ENCODE measurements at places on chromosomes 1 and 21.

DNA sequence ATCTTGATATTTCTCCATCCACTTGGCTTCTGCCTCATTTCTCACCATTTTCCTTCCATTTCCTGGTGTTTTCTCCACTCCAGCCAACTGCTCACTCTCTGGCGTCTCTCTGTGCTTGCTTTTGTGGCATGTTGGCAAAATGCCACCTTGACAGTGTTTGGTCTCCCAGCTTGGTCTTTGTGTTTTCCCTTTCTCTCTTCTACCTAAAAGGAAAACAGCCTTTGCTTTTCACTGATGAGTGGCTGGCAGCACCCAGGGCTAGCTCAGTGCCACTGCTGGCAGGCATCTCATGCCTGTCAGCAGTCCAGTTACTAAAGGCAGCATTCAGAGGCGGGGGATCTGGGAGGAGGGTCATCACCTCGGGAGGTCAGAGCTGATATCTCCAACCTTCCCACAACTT, 55.3 kb upstream of the DSCAM start:
- DNase-seq, result no peak

DNA sequence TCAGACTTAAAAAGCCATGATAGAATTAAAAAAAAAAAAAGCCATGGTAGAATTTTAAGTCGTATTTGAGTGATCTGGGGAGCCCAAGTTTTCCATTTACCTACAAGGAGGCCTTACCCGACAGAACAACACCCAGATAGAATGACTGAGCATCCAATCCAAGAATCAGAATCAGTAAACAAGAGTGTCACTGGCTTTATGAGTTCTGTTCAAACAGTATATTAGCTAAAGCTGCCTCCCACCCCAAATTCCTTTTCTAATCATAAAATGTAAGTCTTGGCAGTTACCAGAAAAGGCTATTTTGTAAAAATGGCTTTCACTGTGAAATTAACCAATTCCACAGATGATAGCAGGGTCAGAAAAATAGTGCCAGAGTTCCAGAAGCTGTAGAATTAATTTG, 1.2 kb downstream of the GTF2B start:
- DNase-seq, result no peak

DNA sequence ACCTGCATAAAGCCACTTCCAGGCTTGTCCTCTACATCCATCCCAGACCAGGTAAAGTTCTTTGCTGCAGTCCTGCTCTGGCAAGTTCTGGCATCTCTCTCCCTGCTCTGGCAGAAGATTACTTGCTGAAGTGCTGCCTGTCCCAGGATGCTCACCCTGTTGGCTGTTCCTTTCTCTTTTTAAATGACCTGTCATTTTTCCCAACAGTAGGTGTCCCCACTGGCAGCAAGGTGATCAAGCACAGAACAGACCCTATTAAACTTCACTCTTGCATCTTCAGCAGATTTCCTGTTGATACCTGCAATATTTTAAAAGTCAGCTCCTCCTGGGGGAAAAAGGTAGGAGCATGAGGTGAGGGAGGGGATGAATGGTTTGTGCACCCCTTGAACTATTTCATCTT, 332.6 kb downstream of the PBX1 start:
- peak; percentile 43 for DNase-seq

DNA sequence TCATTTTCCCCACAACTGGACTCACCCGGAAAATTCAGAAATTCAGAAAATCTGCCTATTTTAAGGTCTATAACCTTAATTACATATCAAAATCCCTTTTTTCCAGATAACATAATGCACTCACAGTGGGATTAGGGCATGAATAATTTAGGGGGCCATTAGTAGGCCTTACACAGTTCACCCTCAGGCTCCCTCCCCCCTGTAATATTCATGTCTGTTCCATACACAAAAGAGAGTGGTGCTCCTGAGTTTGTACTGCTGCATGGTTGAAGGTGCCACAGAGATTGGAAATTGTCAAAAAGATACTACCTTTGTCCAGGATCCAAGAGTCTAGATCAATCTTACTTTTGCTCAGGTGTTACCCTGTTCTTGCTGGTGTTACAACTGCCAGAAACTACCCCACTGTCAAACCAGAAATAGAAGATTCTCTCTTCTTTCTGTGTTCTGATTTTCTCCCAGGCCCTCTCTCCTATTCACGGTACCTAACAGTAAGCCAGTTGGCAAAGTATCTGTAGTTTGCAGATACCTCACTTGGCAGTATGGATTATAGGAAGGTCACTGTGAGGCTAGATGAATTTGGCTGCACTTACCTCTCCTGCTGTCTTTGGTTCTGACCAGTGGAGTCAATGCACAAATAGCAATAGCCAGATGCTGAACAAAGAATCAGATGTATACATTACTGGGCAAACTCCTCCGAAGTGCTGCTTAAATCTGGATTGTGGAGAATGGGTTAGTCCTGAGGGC, 53.2 kb downstream of the C1orf198 start:
- DNase-seq, result no peak

- DNase-seq, result peak; percentile 8
Observed at GRCh38 chr1:152141971-152142584, 16.9 kb downstream of the RPTN start.

DNA sequence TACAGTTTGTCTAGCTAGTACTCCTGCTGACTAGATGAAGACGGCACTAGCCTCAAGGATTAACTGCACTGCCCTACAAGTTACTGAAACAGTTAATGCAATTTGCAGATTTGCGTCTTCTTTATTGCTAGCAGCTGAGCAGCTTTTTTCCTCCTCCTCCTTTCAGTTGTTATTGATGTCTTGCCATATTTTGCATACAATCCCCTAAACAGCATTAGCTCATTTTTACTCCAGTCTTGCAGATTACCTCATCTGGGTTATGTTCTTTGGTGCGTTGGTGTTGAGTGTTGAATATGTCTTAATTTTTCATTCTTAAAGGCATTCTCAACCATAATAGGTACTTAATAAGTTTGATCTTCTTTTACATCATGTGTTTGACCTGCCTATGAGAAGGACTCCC, 363.4 kb upstream of the LYPLAL1 start:
- no peak for DNase-seq

GRCh38 chr1:19432943-19433718, 52.2 kb downstream of the CAPZB start:
- no peak for DNase-seq

- no peak for DNase-seq
Observed at GRCh38 chr1:24914226-24915069, 15.6 kb downstream of the RUNX3 start.

DNA sequence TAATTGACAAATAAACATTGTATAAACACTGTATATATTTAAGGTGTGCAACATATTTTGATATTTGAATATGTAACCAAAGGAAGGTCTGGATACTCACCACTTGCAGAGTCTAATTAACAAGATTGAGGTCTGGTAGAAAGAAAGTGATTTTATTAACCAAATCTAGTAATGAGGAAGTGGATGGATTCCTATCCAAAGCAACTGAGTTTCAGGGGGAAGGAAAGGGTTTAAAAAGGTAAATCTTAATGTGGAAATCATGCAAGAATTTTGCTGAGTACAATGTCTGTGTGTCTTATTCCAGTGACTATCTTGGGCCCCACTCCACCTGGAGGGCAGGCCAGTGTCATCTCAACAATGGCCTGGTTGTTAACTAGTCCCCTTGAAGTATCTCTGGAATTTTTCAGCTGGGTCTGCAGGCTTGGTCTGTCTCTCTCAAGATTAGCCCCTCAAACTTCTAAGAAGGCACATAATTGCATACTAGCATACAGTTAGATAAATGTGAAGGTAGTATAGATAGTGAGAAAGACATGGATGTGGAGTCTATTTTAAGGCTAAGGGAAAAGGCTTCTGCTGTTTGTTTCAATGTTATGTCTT, 262.7 kb upstream of the RGS18 start:
- DNase-seq, result no peak

DNA sequence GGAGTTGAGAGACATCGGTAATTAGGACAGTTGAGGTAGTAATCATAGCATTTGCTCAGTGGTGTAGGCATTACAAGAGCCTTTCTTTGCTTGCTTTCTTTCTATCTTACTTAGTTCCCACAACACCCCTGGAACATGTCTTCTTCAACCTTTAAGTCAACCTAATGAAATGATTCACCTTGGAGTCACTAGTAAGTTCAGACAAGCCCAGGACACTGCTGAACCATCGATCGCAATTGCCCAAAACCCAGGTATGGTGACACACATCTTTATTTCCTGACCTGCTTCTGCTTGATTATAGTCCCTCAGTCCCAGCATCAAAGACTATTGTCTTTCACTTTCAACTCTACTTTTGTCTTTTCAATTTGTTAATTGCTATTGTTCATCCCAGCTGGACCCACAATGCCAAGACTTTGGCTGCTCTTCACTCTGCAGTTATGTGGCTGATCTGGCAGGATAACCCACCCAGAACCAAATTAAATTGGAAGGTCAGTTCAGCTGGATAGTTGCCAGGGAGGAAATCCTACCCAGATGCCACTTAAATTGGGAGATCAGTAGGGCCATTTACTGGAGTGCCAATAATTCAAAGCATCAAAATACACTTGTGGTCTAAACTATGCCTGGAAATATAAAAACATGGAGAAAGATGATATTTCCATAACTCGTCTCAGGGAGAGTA, 272.9 kb downstream of the RWDD3 start:
- DNase-seq, result no peak

DNA sequence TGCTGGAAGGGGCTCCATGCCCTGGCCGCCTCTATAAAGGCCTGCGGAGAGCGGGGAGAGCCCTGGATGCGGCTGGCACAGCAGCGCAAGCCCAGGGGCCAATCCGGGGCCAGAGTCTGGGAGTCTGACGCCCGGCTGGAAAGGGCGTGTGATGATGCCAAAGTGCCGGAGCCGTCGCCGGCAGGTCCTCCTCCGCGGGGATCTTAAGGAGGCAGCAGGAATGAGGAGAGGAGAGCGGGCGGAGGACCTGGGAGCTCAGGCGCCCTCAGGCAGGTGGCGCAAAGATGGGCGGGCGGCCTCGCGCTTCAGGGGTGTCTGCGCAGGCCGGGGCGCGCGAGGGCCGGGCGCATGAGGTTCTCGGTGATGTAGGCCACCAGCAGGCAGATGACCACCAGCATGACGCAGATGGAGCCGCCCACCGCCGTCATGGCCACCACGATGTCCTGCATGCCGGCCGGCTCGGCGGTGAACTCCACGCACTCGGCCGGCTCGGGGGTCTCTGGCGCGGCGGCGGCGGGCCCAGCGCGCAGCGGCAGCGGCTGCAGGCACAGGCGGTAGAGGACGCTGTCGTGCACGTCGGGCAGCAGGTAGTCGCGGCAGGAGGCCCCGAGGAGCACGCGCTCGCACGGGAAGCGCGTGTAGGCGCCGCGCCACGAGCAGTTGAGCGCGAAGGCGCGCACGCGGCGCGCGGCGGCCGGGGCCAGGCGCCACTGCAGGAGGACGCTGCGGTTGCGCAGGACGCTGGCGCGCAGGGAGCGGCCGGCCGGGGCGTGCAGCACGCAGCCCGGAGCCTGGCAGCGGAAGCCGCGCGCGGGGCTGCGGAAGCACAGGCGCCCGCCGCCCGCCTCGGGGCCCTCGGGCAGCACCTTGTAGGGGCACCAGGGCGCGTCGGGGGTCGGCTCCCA, 653 bp downstream of the FNDC10 start:
- DNase-seq, result peak; percentile 87

GRCh38 chr21:18443701-18444100, 40.1 kb upstream of the TMPRSS15 start:
- DNase-seq, result no peak

DNA sequence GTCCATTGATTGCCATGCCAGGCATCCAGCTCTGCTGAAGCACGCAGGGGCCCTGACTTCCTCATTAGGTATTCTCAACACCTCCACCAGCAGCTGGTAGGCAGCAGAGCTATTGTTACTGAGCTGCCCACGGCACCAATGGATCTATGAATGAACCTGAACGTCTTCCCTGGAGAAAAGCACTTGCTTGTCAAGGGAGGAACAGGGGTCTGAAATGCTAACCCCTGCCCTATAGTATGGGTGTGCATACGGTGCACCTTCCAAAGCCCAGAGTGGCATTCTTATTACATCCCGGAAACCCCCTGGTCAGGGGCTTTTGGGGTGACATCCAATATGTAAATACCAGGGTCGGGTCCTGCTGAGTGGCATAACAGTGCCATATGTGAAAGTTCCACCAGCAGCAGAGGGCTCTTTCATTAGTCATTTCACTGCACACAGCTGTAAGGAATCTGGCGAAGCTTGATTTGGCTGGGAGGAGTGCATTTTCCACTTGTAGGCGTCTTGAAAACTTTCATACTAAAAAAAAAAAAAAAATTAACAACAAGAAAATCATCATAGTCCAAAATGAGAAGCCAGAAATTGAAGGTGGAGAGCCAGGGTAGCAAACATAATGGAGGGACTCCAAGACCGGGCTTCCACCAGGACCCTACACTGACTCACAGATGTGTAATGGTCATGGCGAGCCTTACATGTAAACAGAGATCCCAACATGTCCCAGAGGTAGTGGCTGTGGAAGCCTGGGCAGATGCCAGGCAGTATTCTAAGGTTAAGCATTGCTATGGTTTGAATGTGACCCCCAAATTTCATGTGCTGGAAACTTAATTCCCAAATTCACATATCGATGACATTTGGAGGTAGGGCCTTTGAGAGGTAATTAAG, 58.8 kb upstream of the PRDX6 start:
- DNase-seq, result no peak

DNA sequence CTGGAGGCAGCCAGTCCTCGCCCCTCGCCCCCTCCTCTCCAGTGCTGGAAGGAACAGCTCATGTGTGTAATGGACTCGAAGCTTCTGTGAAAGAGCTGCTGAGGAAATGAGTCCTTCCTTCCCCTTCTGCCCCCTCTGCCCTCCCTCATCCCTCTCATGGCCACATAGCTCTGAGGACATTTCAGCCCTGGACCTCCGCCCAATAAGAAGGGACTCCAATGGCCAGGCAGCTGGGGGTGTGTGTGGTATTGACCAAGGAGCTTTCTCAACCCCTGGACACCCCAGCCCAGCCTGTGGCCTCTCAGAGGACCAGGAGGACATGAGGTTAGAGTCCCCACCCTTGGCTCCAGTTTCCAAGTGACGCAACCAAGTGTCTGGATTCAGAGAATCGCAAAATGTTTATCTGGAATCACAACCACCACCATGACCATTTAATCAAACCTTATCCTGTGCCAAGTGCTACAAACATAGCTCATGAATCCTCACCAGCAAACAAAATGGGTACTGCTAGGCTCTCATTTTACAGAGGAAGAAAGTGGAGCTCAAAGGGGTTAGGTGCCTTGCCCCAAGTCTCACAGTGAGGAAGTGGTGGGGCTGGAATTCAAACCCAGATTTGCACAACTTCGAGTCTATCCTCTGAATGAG, 47.8 kb upstream of the ECE1 start:
- no peak for DNase-seq

- DNase-seq, result peak; percentile 66
Observed at GRCh38 chr1:44327679-44328491, 27.2 kb downstream of the ERI3 start.

GRCh38 chr1:16075337-16076030, 2.0 kb upstream of the FAM131C start:
- DNase-seq, result no peak

- DNase-seq, result no peak
Observed at GRCh38 chr1:61376151-61376550, 293.8 kb downstream of the NFIA start.

- DNase-seq, result no peak
Observed at GRCh38 chr1:117752661-117753060, 146.8 kb downstream of the TENT5C start.

GRCh38 chr1:228297822-228298221, 90.0 kb downstream of the OBSCN start:
- DNase-seq, result no peak

All from iPS-NIHi11 (cell line).